ENCODE measurements at places on chromosomes 11 and 22.
A peak's percentile ranks its signal among the peaks of the same experiment; 100 is the strongest.

- DNase-seq: no peak
Observed at GRCh38 chr22:18033204-18033998, 9.0 kb upstream of the MICAL3 start.

- no peak for DNase-seq
Observed at GRCh38 chr11:19725379-19726079, 12.9 kb downstream of the NAV2 start.

DNA sequence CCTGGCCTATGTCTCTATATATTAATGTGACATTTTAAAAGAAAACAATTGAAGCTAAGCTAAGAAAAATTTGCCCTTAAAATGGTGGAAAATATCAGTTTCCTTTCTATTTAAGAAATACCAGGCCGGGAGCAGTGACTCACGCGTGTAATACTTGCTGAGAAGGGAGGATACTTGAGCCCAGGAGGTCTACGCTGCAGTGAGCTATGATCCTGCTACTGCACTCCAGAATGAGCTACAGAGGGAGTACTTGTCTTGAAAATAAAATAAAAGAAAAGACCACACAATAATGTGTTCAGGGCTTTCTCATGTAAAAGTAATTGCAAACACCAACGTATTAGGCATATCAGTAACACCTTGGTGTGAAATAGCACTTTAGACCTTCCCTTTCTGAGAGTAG lies 1.4 kb upstream of the PRSS23 start:
- DNase-seq: peak; percentile 70

GRCh38 chr22:47381240-47381639 lies 618.8 kb downstream of the TBC1D22A start:
- no peak for DNase-seq

DNA sequence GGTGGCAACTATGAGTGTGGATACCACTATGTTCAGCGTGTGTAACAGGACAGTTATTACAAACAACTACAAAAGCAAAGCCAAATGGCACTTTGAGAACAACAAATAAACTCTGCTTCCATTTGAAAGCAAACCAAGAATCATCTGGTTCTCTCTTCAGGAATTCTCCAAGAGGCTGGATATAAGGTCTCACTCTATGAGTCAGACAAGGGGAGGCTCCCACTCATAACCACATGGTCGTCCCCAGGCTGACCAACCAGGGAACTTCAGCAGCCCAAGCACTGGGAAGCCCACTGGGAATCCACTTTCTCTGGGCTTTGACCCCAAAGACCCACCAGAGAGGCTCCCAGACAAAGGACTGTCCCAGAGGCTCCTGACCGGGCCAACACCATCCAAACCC lies 35.3 kb downstream of the DGCR2 start:
- peak; percentile 46 for DNase-seq

DNA sequence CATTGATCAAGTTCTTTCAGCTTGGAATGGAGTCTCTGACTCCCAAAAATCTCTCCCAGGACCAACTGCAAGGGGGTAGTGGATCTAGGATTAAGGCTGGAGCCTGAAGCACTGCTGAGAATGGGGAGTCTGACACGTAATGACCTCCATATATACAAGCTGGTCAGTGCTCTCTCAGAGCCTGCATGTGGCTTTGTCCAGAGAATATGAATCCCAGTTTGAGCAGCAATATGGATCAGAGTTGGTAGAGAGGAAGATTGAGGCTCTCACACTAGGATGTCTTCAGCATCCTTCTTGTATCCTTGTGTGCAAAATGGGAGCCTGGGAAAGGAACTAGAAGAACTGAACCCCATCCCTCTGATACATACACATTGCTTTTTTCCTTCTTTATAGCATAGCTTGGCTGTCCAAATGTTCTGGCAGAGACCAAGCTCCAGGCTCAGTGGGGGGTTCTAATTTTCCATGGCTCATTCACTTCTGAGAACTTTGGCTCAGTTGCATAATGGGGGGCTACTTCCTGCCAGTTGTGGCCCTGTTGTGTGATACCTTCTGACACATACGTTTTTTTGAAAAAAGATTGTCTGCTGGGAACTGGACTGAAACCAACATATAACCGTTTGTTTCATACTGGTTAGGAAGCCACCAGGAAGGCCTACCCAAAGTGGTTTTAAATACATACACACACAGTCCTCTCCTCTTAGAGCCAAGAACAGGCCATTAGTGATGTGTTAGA lies 138.2 kb downstream of the ETS1 start:
- DNase-seq: no peak

- DNase-seq: no peak
Observed at GRCh38 chr11:119892311-119892808, 163.4 kb upstream of the NECTIN1 start.

- DNase-seq: peak; percentile 95
Observed at GRCh38 chr11:74748211-74749126, at the start of gene RNF169. TSS of gene RNF169 (plus strand) at chr11:74748849. CDS start at chr11:74748881, 32 bp downstream.

DNA sequence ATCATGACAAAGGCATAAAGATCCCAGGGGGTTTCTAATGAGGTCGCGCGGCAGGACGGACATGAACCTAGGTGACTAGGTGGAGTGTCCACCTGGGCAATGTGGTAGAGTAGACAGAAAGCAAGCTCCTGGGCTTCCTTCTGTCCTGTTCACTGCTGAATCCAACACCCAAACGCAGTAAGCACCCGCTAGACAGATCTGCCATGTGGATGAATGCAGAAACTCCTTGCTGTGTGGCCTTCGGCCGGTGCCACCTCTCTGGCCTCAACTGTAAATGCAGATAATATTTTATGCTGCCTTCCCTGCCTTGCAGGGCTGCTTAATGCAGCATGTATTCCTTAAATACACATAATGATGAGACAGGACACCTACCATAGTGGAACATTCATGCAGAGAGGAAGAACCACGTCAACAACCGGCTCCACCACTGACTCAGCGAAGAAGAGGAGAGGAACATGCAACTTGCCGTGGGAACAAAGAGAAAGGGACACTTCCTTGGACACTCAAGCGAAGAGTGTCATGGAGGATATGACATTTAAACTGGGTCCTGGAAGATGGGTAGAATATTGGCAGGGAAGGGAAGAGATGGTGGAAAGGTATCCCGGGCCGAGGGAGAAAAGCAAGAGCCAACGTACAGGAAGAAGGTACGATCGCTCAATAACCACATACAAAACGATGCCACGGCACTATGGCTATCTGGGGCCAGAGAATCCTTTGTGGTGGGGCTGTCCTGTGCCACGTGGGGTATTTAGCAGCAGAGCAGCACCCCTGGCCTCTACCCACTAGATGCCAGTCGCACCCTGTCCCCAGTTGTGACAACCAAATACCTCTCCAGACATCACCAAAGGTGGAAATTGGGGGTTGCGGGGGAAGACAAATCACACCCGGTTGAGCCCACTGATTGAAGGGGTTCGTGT lies 30.8 kb downstream of the MYH9 start:
- no peak for DNase-seq

GRCh38 chr22:19232623-19233022 lies 54.1 kb upstream of the SLC25A1 start:
- DNase-seq: no peak

DNA sequence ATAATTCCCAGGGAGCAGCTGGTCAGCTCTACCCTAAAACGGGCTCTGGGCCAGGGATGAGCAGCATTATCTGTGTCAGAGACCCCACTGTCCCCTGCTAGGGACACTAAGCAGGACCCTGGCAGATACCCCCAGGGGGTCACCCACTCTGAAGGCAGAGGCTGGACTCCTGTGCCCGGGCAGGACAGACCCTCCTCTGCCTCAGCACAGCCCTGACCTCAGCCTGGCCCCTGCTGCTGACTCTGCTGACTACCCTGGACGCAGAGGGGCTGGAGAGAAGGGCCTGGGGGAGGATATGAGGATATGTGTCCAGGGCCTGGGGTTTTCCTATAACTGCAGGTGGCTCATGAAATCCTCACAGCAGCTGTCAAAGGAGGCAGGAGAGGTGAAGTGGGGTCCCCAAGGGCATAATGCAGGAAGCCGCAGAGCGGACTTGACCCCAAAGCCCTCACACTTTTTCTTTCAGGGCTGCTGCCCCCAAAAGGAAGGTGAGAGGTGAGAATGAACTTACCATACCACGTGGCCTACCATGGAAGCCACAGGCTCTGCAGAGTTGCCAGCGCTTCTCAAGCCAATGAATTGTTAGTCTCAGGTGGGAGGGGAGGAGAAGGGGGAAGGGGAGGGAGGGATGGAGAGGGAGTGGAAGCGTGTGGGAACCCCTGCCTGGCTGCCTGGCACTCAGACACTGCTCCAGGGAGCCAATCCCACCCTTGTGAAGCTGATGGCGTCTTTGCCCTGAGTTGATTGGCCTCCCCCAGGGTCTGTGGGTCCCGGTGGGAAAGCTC lies 76.7 kb upstream of the WNT11 start:
- no peak for DNase-seq

GRCh38 chr11:64237484-64237951 lies 3.1 kb downstream of the VEGFB start:
- DNase-seq: no peak

DNA sequence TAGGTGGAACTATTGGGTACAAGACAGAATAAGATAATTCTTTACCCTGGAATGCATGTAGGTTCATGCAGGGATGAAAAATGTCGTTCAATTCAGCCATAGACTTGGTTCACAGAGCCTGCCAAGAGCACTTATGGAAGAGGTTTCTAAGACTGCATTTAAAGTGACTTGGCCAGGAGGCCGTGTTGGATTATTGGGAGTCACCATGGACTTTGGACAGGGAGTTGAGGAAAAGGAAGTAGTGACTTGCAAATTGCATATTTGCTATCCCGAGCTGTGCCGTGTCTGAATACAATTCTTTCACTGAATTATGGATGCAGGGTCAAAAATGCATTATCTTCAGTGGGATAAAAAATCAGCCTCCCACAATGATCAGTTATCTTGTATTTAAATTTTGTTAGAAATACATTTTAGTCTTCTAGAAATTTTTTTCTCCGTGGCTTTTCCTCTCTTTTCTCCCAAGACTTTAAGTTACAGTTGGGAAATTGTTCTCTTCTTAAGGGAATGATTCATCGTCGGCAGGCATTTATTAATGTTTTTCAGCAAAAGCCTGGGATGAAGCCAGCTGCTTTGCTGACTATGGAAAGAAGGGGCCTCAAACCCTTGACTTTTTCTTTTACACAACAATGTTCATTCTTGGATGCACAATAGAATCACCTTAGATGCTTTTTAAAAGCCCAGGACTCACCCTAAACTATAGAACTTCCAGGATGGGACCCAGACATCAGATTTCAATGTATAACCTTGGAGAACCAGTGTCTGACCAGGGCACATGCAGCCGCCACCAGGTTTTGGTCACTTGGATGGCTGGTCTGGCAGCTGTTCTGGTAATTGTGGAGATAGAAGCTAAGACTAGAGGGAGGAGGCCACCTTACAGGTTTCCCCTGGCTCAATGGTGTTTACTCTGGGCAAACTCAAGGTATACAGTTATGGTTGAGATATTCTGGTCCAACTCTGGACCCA lies 70.8 kb downstream of the FAT3 start:
- peak; percentile 10 for DNase-seq

- peak; percentile 7 for DNase-seq
Observed at GRCh38 chr11:36257351-36257750, 31.9 kb downstream of the COMMD9 start.

- DNase-seq: peak; percentile 60
Observed at GRCh38 chr22:23716811-23717801, 26.3 kb downstream of the RGL4 start.

DNA sequence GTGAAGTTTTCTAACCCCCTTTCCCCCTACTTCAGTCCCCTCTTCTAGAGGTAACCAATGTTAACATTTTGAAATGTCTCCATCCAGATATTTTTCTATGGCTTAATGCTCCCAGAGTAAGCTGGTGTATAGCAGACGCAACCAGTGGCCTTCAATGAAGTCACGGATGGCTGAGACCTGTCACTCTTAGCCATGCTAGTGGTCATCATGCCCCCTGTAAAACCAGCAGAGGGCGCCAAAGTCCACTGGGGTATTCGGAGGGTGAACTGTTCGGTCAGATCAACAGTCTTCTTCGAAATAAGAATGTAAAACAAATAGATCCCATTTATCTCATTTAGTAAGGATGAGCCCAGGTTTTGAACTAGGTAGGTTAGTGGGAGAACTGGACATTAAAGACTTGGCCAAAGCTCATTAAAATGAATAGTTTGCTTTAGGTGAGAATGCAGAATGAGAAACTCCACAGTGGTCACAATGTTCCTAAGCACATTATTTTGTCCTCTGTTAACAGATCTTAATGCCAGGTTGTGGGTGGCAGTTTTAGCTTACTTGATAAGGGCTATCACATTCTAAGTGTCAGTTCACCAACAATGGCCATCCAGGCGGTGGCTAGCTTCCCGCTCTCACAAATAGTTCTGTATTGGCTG lies 8.6 kb upstream of the MMP8 start:
- DNase-seq: peak; percentile 33

GRCh38 chr11:6062691-6063358 lies 32.3 kb upstream of the OR56A1 start:
- DNase-seq: no peak

- DNase-seq: no peak
Observed at GRCh38 chr22:30402028-30402765, 5.4 kb downstream of the SEC14L2 start.

All from HFFc6 (cell line).